Right ventricle myocardium superior (tissue), 1 donor: ENCODE measurements at places on chromosomes 12 and 14. TPM values are rescaled to one million over a fixed set of nuclear protein-coding genes. Genes with fewer than 3 reads are reported as not detected.
A peak's percentile ranks its signal among the peaks of the same experiment; 100 is the strongest.

DNA sequence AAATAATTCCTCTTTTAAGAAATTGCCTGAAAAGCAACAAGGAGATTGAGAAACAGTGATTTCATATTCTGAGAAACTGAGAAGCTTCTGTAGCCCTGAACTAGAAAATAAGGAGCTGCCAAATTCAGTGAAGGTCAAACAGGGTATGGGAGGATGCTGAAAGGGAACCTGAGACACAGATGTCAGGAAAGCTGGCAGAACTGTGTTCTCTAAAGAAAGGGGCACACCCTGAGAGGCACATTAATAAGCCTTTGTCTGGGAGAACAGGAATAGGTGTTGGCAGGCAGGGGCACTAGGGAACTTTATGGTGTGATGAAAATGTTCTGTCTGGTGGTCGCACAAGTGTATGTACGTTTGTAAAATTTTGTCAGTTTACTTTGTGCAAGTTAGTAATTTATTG lies 29.6 kb downstream of the VRK1 start:
- no peak for DNase-seq

The NINJ2 gene
- total RNA-seq = 12.6 TPM

DNA sequence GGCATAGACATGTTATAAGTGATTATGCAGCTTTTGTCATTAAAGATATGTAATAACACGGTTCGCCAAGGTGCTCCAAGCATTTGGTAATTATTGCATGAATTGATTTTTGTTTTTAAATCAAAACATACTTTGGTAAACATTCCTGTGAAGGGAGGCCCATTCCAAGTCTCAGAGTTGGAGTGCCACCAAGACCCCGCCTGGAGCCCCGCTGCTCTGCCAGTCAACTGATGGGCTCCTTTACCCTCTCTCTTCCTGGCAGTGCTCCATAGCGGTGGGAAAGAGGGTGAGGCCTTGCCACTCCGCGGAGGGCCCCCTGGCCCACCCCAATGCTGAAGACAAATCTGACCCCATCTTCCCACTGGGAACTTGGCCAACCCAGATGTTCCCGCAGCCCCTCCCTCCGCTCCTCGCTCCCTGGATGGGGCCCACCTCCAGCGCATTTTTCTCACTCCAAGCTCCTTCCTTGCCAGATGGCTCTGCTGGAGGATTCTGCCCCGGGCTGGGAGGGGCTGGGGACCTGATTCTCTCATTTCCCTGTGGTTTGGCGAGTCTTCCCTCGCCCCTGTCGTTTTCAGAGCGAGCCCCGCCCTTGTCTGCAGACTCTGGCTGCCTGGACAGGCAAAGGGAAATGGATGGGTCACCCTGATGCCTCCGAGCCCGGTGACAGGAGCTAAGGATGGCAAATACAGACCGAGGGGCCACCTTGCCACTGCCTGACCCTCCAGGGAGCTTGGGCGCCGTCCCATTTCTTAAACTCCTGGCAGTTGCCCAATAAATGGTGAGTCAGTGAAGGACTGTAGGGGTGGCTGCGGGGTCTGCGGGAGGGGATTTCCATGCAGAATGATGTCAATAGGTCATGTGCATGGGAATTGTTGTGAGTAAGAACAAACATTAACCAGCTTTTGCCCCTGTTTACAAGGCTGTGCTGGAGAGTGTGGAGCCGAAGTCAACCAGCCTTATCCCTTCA lies 9.2 kb upstream of the PAPLN start:
- peak; percentile 67 for DNase-seq

The KRT79 gene
- total RNA-seq = not detected

GRCh38 chr14:34020014-34020413 lies 69.1 kb upstream of the EGLN3 start:
- DNase-seq = no peak

- no peak for DNase-seq
Observed at GRCh38 chr12:3453990-3454680, 36.9 kb upstream of the PRMT8 start.
